ENCODE measurements at places on chromosomes 7 and 10.

DNA sequence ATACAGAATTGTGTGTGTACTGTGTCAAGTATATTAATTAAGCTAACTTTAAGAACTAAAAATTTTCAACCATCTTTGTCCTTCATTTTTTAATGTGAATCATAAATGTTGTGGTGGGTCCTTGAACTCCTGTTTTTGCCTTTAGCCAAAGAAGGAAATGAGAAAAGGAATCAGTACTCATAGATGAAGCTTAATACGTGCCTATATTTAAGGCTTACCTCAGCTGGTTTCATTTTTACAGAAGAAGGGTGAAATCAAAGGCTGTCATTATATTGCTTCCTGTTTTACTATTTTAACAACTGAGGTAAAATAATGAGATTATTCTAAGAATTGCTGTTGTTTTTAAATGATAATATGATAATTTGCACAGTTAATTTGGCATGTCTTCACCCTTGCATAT, 6.3 kb upstream of the SNX13 start:
- no peak for DNase-seq

DNA sequence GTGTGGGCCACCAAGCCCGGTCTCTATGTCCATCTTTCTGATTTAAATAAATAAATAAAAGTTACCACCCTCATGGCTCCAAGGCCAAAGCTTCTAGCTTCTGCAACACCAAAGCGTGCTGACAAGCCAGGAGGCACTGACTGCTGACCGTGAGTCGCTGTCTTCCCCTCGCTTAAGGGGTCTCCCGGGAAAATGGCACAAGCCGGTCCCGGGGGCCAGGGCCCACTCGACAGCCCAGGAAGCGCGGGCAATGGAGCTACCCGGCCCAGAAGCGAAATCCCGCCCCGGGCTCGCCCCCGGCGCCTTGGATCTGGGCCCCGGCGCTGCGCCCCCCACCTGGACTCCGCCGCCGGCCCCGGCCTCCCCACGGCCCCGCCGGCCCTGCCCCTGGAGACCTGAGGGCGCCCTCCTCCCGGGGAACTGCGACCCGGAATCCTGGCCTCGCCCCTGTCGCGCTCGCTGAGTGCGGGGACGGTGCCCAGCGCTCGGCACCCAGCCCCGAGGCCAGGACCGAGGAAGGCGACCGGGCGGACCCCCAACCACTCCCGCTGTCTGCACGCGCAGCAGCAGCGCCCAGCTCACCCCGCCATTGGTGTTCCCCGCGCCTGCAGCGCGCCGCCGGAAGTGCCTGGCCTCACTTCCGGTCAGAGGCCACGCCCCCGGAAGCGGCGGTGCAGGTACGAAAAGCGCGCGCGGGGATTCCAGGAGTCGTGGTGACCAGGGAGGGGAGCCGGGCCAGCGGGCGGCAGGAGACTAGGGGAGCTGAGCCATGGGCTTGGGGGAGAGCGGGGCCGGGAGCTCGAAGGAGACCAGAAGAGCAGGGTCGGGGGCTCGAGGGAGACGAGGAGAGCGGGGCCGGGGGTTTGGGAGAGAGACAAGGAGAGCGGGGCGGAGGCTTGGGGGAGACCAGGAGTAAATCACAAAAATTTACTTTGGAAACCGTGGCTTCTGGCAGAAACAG, at the start of the genes MRM2 and NUDT1:
Gene MRM2, minus strand, starts transcription at position 626 of the 961 bp plus-strand sequence. Its CDS starts 36 bp downstream, at position 590.
Gene NUDT1, plus strand, starts transcription at position 647 of the 961 bp plus-strand sequence. CDS start 2,349 bp downstream, outside the sequence.
- peak; percentile 55 for DNase-seq

- DNase-seq = no peak
These were observed 123.1 kb downstream of the POLR1F start for GRCh38 chr7:19585761-19586160.

GRCh38 chr7:80189638-80190037, 55.0 kb downstream of the GNAI1 start:
- no peak for DNase-seq

DNA sequence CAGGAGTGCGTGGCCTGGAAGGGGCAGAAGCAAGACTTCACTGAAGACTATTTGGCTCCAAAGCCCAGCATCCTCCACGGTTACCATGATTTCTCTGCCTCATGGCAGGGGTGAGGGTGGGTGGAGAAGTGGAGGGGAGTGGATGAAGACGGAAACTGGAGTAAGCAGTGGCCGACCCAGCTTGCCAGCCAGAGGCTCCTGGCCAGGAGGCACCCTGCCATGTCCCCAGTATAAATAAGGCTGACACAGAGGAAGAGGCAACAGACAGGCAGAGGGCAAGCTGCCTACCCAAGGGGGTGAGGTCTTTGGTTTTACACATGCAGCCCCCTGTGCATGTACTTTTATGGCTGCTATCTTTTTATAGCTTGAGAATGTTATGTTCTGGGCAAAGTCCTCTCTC, 102.6 kb upstream of the TBX20 start:
- DNase-seq = no peak

- DNase-seq = no peak
These were observed 1187.8 kb downstream of the CNTNAP2 start for GRCh38 chr7:147304376-147304775.

DNA sequence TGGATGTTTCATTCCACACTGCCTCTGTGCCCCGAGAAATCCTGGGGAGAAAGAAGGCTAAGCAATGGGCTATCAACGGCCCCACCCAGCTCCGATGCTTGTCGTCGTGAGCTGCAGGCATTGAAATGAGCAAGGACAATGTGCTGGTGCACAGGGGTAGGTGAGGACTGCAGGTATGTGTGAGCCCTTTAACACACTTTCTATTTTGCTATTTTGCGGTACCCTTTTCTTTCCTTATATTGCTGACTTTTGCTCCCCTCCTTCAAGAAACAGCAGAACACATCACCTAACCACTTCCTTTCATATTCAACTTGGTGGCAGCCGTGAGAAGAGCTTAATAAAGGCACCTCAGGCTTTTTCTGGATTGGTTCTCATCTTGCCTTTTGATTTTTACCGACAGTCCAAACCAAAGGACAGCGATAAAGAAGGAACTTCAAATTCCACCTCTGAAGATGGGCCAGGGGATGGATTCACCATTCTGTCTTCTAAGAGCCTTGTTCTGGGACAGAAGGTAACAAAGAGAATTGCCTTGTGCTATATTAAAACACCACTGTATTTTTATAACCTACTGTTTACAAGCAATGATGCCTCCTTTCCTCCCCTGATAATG, 39.2 kb downstream of the AIFM2 start:
- peak; percentile 40 for DNase-seq

GRCh38 chr10:19974138-19974537, 157.9 kb downstream of the PLXDC2 start:
- no peak for DNase-seq

GRCh38 chr10:86371691-86372090, 5.1 kb upstream of the GRID1 start:
- DNase-seq = no peak

DNA sequence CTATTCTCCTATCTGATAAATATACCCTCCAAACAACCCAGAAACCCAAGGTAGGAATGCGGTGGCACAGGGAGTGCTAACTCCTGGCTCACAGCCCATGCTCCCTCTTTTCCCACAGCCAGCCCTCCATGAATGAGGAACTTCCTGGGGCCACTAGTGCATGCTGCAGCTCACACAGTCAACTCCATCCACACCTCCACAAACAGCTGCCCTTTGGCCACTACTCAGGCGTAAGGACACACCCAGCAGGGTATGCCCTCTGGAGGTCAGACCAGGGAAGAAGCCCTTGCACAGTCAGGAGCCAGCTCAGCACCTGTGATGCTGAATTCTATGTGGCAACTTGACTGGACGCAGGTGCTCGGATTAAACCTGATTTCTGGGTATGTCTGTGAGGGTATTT, 85.2 kb upstream of the PIK3CG start:
- no peak for DNase-seq

DNA sequence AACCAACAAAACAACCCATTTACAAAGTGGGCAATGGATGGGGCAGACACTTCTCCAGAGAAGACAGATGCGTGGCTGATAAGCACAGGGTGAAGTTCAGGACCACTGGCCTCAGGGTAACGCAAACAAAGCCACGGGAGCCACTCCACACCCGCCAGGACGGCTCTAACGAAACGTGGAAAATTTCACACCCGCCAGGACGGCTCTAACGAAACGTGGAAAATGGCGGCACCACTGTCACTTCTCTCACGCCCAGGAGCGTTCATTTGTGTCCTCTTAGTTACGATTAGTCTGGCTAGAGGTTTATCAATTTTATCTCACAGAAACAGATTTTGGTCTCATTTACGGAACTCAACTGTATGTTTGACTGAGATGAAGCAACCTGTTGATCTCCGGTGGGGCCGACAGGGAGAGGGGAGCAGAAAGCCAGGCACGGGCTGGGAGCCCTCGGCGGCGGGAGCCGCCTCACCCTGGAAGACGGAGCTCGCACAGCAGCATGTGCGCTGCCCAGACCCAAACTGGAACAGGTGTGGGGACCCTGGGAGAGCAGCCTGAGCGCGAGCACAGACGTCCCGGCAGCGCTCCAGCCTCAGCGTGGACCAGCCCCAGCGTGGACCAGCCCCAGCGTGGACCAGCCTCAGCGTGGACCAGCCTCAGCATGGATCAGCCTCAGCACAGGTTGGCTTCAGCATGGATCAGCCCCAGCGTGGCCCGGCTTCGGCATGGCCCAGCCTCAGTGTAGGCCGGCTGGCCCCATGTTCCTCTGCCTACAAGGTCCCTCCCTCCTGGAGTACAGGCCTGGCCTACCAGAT, 243.5 kb downstream of the MAD1L1 start:
- no peak for DNase-seq

GRCh38 chr7:100434297-100435144, 1.8 kb downstream of the PPP1R35 start:
- DNase-seq = no peak

DNA sequence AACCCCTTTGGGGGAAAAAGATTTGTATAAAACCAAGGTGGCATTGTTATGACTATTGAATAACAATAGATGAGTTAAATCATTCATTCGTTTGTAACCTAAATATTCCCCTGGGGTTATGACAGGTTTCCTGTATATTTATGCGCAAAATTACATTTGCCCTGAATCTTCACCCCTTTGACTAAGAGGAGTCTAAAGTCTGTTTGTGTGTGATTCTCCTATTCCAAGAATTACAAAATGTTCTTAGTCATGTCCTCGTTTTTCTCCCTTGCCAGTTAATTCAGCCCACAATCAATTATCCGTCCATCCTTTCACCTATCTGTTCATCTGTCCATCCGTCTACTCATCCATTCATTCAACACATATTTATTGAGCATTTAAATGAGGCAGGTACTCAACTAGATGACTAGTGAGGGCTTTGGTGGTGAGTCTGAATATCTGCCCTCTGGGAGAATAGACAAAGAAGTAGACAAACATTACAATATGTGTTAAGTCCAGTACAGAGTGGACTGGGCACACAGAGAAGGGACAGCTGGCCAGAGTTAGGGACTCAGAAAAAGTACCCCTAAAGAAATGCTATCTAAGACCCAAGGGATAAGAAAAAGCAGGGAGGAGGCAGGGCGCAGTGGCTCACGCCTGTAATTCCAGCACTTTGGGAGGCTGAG, 35.6 kb upstream of the TCF7L2 start:
- no peak for DNase-seq

DNA sequence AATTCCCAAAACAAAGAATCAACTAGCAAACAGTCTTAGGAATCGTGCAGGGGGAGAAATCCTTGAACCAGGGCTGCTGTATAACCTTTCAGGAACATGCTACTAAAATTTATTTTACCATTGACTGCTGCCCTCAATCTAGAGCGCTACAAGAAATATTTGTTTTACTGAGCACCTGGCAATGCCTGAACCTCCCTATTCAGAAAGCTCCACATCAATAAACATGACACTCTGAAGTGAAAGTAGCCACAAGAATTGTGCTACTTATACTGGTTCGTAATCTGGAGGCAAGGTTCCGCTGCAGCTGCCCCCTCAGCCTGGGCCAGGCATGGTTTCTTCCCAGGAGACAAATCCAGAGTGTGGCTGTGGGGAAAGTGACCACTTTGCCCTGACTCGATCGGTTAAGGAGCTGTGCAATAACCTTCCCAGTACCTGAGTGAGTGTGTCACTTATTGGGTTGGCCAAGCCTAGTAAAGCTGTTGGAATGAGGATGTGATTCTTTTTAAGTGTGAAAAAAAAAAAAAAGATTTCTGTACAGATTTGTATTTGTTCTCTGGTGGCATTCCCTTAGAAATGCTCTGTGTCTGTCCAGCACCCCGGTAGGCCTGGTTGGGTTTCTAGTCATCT, 7.7 kb downstream of the VWA2 start:
- DNase-seq = no peak

DNA sequence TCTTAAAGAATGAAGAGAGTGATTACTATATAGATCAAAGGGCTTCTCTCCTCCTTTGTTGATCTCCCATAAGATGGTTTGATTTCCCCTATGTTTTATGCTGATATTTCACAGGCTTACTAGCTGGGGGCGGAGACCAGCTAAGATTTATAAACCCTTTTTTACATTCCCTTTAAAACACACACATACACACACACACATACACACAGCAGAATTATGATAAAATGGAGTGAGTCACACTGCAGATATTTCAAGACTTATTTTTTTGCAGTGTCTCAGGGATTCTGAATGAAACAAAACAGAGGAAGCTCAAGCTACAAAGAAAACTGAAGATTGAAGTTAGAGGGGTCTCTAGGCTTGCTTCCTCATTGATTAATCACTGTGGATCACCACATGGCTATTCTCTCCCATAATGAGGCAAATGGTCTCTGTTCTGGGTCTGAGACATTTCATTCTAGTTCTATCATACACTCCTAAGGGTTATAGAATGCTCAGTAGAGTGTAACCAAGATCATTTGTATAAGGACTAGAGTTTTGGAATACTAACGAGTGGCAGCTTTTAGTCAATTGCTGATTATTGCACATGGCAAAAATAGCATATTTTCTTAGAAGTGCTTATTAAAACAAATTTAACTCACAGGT, 18.6 kb downstream of the INA start:
- no peak for DNase-seq

- no peak for DNase-seq
These were observed 16.6 kb downstream of the PLPP4 start for GRCh38 chr10:120473593-120473992.

DNA sequence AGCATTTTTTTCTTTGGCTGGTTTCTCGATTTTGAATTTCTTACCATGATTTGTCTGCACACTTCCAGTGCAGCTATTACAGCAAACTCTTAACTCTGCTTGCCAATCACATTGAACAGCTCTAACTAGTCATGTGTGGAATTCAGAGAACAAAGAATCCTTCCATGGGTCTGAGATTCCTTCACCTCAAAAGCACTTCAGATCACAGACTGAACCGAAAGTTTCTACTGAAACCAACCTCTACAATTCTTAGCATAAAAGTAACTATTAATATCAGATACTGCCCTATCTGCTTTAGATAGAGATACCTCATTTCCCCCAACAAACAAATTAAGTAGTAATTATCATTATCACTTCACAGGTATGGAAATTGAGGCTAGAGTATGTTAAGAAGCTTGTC, 56.5 kb upstream of the SP4 start:
- no peak for DNase-seq

- DNase-seq = no peak
These were observed 17.6 kb upstream of the GPR146 start for GRCh38 chr7:1026721-1027161.

DNA sequence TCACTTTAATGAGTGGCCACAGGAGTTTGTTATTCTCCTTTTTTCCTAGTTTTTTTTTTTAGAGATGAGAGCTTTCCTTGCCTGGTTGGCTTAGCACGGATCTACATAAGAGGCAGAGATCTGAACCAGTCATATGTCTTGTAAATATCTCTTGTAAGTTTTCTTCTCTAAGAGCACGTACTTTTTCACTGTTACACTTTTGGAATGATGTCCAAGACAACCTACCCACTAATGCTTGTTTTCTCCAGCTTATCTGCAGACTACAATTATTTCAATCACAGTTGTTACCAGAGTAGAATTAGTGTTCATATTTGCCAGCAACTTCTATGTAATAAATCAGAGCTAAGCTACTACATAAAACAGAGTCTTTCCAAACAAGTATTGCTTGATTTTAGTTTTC, 444.6 kb downstream of the KCNMA1 start:
- no peak for DNase-seq

Data from T-helper 2 cell (primary cell).